ENCODE measurements at places on chromosomes 7 and 10.

DNA sequence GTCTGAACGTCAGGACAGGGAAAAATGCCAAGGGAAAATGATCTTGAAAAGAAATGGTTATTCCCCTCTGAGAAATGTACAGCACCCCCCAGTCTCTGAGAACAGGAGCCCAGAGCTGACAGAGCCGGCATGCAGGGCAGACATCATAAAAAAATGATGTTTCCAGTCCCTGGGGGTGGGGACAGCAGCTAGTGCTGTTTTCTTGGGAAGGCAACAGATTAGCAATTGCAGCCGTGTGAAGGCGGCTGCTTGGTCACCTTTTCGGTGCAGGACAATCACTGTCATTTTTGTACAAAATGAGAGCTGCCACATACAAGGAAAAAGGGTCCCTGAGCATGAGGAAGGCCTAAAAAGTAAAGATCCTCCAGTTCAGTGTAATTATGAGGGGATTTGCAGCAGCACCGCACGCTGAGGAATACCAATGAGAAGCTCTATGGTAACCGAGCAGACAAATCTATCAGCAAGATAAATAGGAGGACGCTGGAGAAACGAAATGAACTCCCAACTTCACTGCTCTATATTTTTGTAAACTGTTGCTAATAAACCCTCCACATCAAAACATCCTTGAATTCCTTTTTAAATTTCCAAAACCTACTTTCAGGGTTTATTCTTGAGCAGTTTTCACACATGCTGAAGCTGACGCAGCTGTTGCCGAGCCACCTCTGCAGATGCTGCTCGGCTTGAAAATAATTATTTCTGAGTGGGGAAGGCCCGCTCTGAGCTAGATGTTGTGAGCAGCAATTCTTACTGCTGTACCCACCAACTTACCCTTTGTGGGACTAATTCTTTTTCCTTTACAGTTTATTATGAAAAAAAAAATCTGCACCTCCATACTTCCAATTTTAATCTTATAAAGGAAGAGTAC is 98.2 kb upstream of the NEBL start:
- no peak for DNase-seq

DNA sequence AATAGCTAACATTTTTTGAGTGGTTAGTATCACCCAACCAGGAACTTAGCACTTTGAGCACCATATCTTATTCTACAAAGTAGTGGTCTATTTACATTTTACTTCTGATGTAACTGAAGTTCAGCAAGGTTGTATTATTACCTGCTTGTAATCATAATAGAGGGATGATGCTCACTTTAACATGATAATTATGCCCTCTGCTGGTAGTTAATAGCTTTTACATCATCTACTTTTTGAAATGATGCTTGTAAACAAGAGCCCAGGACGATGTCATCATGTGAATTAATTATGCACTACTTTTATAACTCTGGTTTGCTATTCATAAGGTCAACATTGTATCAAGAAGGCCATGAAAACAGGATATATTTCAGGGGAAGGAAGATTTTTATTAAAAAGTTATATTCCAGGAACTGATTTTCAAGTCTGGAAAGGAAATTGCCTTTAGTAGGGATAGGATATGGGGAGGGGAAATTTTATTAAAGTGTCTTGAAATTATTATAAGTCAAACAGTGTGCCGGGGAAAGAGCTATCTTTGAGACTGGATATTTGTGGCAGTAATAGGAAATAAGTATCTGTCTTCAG is 80.3 kb upstream of the SCIN start:
- no peak for DNase-seq

DNA sequence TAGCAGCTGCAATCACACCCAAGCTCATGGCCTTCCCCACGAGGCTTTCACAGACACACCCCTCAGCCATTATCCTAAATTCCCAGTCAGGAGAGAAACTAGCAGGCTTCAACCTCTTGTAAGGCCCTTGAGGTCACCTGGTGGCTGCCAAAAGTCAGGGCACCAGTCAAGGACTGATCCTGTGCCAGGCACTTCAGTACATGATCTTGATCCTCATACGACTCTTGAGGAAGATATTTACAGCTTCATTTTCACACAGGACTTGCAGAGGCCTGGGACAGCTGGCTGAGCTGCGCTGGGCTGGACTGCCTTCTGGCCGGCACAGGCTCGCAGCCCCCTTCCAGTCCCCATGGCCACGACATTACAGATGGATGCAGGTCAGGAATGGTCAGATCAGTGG is 8.8 kb downstream of the PDAP1 start:
- no peak for DNase-seq

DNA sequence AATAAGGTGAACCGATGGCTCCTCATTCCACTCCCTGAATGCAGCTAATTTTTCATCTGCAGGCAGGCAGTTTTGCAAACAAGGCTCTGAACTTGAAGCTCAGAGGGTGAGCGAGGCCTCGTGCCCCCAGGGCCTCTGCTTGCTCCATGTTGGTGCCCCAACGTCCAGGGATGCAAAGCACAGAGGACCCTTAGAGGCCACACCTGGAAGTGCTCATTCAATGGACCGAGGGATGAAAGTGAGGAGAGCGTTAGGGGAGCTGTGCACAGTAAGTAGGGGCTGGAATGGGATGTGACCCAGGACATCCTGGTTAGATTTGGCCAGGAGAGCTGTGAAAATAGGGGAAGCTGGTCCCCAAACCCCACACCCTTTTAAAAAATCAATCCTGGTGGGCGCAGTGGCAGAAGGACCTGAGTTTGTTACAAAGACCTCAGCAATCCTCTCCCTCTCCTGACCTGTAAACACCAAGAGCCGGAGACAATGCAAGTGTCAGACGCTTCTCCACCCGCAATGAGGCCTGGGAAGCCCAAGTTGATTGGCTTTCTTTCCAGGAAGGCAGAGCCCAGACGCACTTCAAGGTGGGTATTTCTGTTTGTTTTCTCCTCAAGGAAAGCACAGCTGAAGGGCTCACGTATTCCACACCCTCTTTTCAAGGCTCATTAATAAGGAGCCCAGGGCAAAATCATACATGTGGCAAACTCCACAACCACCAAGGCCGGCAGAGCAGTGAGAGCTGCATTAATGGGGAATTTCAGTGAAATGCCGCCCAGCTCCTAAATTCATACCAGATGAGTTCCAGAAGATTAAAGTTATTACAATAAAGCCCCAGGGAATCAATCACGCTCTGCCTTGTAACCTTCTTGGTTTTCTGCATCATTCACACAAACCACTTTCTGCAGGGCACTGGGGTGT is 14.1 kb upstream of the CXCL12 start:
- no peak for DNase-seq

GRCh38 chr10:110919349-110919931 is at the start of gene SHOC2:
Gene SHOC2, plus strand, starts transcription at chr10:110919604. Its CDS starts 44,755 bp downstream, at chr10:110964359.
- peak; percentile 97 for DNase-seq

DNA sequence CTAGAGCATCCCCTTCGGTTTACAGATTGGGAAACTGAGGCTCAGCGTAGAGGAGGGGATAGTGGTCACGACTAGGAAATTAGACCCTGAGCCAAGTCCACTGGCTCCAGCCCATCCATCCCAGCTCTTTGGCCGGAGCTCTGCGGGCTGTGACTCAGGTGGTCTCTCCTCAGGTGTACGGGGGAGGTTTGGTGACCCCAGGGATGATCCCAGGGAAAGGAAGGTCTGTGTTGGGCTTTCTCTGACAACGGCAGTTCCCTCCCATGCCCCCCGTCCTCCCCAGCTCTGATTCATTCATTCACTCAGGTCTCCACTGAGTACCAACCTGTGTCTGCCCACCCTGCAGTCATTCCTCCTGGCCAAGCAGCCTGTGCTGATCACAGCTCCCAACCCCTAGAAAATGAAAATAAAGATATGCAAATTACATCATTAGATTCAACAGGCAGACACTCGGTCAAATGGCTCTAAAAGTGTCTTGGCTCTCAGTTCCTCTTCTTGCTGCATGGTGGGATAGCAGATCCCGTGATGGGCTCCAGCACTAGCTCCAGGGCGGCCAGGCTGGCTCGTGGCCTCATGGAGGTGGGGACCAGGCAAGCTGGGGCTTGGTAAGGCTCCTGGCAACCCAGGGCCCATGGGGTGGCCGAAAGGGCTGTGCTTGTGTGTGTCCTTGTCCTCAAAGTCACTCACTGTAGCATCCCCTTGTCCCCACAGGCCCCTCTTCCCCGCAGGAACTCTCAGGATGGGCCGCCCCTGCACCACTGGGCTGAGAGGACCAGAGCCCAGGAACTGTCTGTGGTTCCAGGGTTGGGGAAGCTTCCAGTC is 37.8 kb downstream of the CLRN3 start:
- DNase-seq: no peak

- no peak for DNase-seq
These were observed 115.2 kb downstream of the GRID1 start for GRCh38 chr10:86251426-86251825.

GRCh38 chr10:62067560-62067959 is 166.1 kb downstream of the ARID5B start:
- no peak for DNase-seq

- DNase-seq: no peak
These were observed 114.0 kb upstream of the COBL start for GRCh38 chr7:51430480-51431086.

GRCh38 chr10:130191380-130191779 is 55.2 kb downstream of the GLRX3 start:
- no peak for DNase-seq

GRCh38 chr7:16234493-16235146 is 186.7 kb downstream of the CRPPA start:
- no peak for DNase-seq

- no peak for DNase-seq
These were observed 152.7 kb downstream of the SKIDA1 start for GRCh38 chr10:21372651-21373410.

DNA sequence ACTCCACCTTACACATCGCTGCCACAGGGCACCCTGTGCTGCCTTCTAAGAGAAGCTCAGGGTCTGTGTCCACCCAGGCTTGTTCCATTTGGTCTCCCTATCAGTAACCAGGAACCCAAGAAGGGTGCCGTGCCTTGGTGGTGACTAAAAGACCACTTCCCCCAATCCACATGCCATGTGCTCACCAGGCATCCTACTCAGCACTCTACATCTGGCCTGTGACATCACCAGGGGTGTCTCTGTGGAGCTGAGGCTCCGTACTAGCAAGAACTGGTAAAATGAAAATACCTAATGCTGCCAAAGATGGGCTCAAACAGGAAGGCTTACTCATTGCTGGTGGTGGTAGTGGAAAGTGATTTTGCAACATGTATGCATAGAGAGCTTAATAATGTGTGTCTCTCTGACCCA is 19.0 kb upstream of the C10orf71 start:
- no peak for DNase-seq

DNA sequence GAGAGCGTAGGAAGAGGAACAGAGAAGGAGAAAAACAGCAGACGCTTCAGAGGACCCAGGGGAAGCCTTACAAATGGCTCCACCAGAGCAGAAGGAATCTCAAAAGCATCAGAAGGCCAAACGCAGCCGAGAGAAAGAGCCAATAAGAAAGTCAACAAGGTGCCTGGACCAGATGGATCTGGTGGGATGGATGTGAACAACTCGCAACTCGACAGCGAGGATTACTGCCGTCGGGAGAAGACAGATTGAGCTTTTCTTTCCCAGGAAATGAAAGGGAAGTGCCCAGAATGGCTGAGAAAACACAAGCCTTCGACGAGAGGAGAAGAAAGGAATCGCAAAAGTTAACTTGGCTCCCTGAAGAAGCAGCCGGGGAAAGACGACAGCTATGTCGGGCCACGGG is 132.8 kb upstream of the MGMT start:
- no peak for DNase-seq

DNA sequence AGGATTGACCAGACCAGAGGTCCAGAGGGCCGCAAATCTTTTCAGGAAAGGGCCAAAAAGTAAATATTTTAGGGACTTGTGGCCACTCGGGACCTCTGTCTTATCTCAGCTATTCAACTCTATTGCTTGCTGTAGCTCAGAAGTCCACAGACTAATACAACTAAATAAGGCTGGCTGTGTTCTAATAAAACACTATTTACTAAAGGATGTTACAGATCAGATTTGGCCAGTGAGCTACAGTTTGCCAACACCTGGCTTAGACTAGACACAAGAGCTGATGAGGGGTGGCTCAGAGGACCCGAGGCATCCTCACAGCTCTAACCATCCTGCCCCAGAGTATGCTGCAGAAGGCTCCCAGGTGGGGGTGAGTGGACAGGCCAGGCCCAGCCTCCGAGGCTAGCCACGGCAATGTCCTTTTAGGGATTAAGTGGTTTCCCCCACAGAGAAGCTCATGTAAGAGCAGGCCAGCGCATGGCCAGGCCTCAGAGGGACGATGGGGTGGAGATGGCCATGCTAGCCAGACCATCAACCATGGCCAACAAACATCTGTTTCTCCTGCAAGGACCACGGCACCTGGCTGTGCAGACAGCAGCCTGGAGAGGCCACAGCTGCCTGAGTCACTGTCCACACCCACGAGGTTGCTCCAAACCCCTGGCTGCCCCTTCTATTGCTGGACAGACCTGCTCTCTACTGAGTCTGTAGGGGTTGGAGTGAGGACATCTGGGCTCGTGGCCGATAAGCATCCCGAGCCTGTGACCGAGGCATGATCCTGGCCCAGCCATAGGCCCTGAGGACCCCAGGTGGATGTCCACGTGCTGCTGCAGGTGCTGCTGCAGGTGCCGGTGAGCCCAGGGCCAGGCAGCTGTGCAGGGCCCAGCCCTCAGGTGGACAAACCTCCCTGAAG is 76.5 kb downstream of the AFAP1L2 start:
- DNase-seq: no peak

DNA sequence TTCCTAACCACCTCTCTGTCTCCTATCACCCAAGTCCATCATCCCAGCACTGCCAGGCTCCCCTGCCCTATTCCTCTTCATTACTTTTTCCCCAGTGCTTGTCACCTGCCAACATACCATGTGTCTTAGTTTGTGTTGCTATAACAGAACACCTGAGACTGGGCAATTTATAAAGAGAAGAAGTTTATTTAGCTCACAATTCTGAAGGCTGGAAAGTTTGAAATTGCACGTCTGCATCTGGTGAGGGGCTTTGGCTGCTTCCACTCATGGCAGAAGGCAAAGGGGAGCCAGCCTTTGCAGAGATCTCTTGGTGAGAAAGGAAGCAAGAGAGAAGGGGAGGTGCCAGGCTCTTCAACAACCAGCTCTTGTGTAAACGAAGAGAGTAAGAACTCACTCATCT is 47.3 kb downstream of the DRGX start:
- no peak for DNase-seq

DNA sequence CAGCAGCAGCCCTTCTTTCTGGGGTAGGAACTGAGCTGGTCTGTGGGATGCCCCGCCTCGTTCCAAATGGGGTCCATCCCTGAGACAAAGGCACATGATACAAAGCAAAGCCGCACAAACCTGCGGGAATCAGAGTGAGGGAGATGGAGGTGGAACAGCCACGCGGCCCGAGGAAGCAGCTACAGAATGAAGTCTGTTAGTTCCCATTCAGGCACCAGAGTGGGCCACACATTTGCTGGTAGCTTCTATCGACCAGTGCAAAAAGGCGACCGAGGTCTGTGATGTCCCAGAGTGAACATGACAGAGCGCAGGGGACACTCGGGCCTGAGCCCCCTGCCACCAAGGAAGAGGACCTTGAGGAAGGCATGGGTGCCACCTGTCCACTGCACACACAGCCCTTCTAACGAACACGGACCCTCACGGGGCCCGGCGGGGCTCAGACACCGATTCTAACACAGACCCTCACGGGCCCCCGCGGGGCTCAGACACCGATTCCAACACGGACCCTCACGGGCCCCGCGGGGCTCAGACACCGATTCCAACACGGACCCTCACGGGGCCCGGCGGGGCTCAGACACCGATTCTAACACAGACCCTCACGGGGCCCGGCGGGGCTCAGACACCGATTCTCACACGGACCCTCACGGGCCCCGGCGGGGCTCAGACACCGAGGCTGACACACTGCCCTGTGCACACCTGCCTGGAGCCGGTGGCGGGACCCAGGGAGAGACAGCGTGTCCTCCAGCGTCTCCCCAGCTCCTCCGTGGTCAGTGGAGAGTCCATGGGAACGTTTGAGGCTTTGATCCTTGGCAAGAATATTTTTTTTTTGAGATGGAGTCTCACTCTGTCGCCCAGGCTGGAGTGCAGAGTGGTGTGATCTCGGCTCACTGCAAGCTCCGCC is 32.8 kb upstream of the FAM20C start:
- no peak for DNase-seq

All from stimulated activated CD4-positive, alpha-beta T cell treated with anti-CD3 and anti-CD28 coated beads, Interleukin-15, amount 100 ng/mL, for 1 hour (primary cell).